CD8-positive, alpha-beta memory T cell (primary cell): ENCODE measurements at places on chromosomes 16 and 17.

DNA sequence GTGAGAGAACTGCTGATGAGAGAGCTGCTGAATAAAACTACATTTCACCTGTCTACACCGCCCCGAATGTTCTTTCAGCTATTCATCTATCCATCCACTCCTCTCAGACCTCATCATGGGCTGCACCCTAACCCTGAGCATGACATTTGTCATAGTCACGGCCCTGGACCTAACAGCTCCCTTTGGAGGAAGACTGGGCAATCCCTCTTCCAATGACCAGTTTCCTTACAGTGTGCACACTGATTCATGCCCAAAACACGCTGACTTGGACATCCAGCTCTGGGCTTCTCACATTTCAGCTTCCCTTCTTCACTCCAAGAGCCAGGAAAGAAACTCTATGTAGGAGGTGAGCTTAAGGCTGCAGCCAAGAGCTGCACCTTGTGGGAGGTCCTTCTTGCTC, 41.8 kb upstream of the ARL4D start:
- H3K27me3 ChIP-seq = no peaks in the 10 kb centered on the region
- H3K36me3 ChIP-seq = no peaks in the 10 kb centered on the region
- H3K27ac ChIP-seq = no peak overlapping the region
- peaks cover 11% of the 10 kb centered on the region for H3K4me1 ChIP-seq
- no peak for DNase-seq

DNA sequence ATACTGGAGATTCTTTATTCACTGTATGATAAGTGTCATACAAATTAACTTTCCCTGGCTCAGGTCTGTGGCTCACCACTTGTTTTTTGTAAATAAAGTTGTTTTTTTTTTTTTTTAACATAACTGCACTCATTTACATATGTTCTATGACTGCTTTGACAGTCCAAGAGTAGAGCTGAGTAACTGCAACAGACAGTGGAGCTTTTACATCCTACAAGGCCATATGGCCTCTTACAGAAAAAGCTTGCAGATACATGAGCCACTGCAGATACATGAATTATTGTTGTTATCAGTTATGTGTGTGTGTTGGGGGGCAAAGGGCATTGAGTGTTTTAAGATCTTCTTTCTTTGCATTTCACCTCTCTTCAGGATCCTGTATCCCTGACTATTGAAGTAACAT, 311.7 kb downstream of the BCAS3 start:
- H3K4me1 ChIP-seq = no peaks in the 10 kb centered on the region
- no peak overlapping the region for H3K4me3 ChIP-seq
- no peaks in the 10 kb centered on the region for H3K27me3 ChIP-seq
- no peak overlapping the region for H3K27ac ChIP-seq
- no peaks in the 10 kb centered on the region for H3K36me3 ChIP-seq
- no peak for DNase-seq

DNA sequence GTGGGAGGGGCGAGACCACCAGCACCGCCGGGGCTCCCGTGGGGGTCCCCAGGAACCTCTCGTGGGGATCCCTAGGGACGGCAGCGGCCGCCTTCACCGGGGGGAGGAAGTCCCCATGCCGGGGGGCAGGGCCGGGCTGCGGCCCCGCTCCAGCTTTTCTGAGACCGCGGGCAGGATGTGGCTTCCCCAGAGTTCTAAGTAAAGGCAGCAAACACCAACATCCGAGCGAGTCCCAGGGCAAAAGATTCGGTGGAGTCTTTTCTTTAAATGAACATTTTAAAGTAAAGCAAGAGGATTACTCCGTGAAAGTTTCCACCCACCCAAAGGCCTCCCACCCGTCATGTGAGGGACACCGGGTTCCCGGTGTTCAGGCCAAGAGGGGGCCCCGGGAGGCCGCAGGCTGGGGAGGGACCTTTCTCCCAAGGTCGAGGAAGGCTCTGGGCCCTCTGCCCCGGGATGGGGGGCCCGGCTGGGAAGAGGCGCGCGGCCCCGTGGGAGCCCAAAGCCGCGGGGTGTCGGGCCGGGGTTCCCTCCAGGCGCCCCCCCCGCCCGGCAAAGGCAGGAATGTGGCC, 137.2 kb upstream of the RPH3AL start:
- H3K27ac ChIP-seq = peak overlapping the region; percentile 38
- peak; percentile 46 for DNase-seq
- peaks cover 16% of the 10 kb centered on the region for H3K4me1 ChIP-seq
- peaks cover 4% of the 10 kb centered on the region for H3K36me3 ChIP-seq
- no peaks in the 10 kb centered on the region for H3K27me3 ChIP-seq
- peak overlapping the region; percentile 76 for H3K4me3 ChIP-seq

DNA sequence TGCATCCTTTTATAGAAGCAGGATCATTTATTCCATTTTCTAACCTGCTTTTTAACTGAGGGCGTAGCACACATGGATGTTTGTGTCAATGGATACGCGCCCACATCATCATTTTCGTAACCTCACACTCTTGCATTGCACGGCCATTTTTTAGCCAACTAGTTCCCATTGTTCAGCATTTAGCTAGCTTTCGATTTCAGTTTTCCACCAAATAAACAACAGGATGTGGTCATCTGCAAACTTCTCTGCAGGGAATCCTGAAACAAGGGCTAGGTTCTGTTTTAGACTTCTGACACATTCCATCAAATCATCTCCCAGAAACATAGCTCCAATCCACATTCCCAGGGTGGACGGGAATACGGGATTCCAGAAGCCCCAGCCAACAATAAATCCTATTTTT, 6.4 kb downstream of the CYB561 start:
- H3K4me1 ChIP-seq = peaks cover 38% of the 10 kb centered on the region
- no peaks in the 10 kb centered on the region for H3K27me3 ChIP-seq
- DNase-seq = no peak
- no peaks in the 10 kb centered on the region for H3K36me3 ChIP-seq

DNA sequence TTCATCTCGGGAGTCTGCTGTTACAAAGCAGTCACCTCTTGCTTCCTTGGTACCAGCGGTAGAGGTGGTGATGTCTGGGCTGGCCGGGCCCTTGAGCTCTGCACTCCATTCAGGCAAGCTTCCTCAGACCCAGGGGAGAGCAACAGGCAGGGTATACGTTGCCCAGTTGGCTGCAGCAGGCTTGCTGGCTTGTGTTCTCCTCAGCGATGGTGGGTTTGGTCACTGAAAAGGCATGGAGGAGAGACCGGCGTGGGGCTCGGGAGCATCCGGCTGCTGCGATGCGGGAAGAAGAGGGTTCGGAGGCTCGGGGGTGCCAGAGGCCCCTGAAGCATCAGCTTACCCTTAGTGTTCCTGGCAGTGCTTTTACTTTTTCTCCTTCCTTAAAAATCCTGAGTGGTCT, 25.8 kb downstream of the SAP30BP start:
- no peak overlapping the region for H3K27ac ChIP-seq
- no peaks in the 10 kb centered on the region for H3K27me3 ChIP-seq
- DNase-seq = no peak
- peaks cover 45% of the 10 kb centered on the region for H3K36me3 ChIP-seq
- no peak overlapping the region for H3K4me3 ChIP-seq

GRCh38 chr16:47713225-47713595, 252.1 kb downstream of the PHKB start:
- H3K27ac ChIP-seq = no peak overlapping the region
- H3K4me1 ChIP-seq = no peaks in the 10 kb centered on the region

GRCh38 chr17:2400474-2400866, 390 bp downstream of the MNT start:
- no peaks in the 10 kb centered on the region for H3K27me3 ChIP-seq
- H3K27ac ChIP-seq = peak overlapping the region; percentile 96
- peak overlapping the region; percentile 96 for H3K4me3 ChIP-seq
- H3K36me3 ChIP-seq = no peaks in the 10 kb centered on the region

DNA sequence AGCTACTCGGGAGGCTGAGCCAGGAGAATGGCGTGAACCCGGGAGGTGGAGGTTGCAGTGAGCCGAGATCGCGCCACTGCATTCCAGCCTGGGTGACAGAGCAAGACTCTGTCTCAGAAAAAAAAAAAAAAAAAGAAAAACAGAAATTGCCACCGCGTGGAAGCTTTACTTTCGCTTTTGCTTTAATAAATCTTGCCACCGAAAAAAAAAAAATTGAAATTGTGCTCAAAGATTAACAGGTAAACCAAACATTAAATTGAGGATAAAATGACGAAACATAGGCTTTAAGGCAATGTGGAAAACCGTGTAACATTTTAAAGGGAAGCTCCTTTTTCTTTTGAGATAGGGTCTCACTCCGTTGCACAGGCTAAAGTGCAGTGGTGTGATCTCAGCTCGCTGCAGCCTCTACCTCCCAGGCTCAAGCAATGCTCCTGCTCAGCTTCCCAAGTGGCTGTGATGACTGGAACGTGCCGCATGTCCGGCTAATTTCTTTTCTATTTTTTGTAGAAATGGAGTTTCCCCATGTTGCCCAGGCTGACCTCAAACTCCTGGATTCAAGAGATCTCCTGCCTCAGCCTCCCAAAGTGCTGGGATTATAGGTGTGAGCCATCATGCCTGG, 40.1 kb downstream of the ZNF276 start:
- H3K4me3 ChIP-seq = peak overlapping the region; percentile 52
- DNase-seq = no peak
- H3K27ac ChIP-seq = peak overlapping the region; percentile 32
- no peaks in the 10 kb centered on the region for H3K27me3 ChIP-seq
- no peaks in the 10 kb centered on the region for H3K36me3 ChIP-seq
- H3K4me1 ChIP-seq = peaks cover 31% of the 10 kb centered on the region

GRCh38 chr16:15477802-15478201, 43.4 kb downstream of the BMERB1 start:
- no peak overlapping the region for H3K4me3 ChIP-seq
- no peaks in the 10 kb centered on the region for H3K36me3 ChIP-seq
- no peak for DNase-seq
- no peaks in the 10 kb centered on the region for H3K4me1 ChIP-seq
- no peak overlapping the region for H3K27ac ChIP-seq
- no peaks in the 10 kb centered on the region for H3K27me3 ChIP-seq

DNA sequence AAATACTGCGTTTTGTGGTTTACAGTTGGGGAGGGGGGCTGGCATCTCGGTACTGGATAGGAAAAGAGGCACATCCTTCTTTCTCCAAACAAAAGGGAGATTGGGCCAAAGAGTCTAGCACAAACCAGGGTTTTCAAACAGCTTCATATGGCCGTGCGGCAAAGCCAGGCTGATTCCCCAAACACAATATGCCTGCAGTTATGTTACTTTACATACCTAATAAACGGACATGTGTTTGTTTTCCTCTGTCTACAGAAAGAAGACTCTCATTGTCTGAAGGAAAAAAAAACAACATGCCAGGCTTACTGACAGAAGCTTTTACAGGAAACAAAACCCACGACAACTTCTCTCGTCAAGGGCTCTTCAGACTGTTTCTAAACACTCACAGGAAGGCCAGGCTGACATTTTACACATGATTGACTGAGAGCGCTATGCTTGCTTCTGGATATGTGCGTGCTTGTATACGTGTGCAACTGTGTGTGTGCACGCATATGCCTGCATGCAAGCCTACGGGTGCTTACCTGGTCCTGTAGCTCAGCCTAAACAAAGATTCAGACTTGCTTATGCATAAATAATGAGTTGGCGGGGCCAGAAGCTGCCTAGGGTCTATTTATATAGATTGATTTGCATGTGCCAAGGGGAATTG, 461.0 kb upstream of the C16orf82 start:
- no peaks in the 10 kb centered on the region for H3K4me1 ChIP-seq
- no peaks in the 10 kb centered on the region for H3K36me3 ChIP-seq
- no peaks in the 10 kb centered on the region for H3K27me3 ChIP-seq
- no peak overlapping the region for H3K27ac ChIP-seq
- no peak for DNase-seq
